ENCODE measurements at places on chromosomes 5 and 9.
A peak's percentile ranks its signal among the peaks of the same experiment; 100 is the strongest.

DNA sequence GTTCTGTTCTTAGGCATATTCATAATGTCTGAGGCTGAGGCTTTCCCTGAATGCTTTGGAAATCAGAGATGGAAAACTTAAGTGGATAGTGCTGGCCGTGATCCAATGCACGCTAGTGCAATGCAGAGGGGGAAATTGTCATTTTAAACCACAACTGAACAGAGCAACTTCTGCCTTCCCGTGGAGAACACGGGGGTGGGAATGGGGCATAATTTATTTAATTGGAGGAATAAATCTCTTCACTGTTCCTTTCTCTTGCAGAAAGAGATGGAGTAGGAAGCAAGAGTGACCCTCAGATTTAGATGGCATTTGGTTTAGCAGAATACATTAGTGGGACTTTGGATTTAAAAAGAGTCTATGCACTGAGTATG is 22.9 kb upstream of the NREP start:
- no peak for DNase-seq

- DNase-seq = no peak
Measured at GRCh38 chr9:94005272-94005901, 50.2 kb upstream of the BARX1 start.

- DNase-seq = no peak
Measured at GRCh38 chr5:173891308-173892116, 3.4 kb downstream of the CPEB4 start.

GRCh38 chr9:76200745-76201144 is 193.5 kb downstream of the RFK start:
- DNase-seq = no peak

GRCh38 chr9:74497748-74498620 is 849 bp downstream of the RORB start:
- peak; percentile 7 for DNase-seq

DNA sequence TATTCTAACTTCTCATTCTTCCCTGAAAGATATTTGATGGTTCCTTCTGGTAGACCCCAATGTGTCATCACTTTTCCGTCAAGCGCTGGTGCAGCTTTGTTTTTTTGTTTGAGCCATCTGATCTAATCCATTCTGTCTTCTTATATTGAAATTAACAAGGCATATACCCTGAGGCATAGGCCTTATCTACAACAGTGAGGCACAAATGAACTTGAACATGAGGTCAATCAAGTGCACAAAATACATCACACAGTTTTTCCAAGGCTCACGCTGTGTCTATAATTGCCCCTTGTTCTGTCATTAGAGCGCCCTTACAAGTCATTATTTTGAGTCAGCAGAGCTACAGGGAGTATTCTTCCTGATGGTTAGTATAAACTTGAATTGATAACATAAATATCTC is 406.6 kb downstream of the MAT2B start:
- no peak for DNase-seq

- no peak for DNase-seq
Measured at GRCh38 chr9:14373336-14373666, 59.4 kb upstream of the NFIB start.

- DNase-seq = no peak
Measured at GRCh38 chr5:88483964-88484672, 215.5 kb upstream of the TMEM161B start.

DNA sequence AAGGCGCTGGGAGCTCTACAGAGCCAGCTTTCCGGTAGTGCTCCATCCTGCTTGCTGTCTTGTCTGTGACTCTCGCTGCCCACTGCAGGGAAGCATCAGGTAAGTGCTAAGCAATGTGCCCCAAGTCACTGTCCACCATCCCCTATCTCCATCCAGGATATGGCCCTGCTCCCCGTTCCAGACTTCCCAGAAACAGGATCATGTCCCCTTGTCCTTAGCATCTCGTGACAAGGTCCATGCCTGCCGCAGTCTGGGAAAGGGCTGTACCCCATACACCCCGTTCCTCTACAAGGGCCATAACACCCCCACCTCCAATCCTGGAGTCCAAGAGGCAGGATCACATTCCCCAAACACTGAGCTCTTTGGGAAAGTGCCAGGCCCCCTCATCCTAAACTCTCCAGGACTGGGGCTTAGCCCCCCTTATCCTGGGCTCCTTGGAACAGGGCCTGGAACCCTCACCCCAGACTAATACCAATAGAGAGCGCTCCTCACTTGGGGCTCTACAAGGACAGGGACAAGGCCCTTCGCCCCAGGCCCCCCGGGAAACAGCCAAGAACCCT is 566 bp downstream of the RPP25L start:
- no peak for DNase-seq

- DNase-seq = no peak
Measured at GRCh38 chr9:27712806-27713205, 139.5 kb upstream of the C9orf72 start.

DNA sequence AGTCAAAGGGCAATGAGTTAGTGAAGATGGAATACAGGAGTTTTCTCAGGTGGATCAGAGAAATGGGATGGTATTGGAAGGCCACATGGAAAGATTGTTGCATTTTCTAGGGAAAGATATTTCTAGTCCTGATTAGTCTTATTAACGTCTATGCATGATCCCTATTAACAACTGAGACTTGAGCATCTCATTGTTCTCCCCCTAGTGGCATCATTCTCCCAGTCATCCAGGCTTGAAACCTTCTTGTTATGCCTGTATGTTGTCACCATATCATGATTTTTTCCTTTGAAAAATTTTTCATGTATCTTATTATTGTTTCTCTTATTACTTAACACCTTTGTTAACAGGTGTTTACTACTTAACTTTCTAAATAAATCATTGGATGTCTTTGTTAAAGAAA is 34.4 kb downstream of the KIF2A start:
- DNase-seq = peak; percentile 29

- no peak for DNase-seq
Measured at GRCh38 chr9:131728961-131729360, 10.9 kb downstream of the RAPGEF1 start.

DNA sequence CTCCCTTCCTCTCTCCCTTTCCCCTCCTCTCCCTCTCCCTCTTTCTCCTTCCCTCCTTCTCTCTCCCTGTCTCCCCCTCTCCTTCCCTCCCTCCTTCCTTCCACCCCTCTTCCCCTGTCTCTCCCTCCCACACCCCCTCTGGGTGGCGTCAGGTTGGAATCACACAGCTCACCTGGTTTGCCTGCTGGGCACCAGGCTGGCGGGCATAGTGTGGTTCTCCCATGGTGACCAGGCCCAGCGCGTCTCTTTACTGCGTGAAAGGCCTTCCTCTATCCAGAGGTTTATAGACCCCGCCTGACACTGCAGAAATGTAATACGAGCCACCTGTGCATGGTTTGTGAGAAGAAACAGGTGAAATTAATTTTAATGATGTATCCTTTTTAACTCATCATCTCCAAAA is 76.2 kb downstream of the MRPL36 start:
- DNase-seq = no peak

- DNase-seq = no peak
Measured at GRCh38 chr5:178207917-178208280, 3.6 kb downstream of the HNRNPAB start.

DNA sequence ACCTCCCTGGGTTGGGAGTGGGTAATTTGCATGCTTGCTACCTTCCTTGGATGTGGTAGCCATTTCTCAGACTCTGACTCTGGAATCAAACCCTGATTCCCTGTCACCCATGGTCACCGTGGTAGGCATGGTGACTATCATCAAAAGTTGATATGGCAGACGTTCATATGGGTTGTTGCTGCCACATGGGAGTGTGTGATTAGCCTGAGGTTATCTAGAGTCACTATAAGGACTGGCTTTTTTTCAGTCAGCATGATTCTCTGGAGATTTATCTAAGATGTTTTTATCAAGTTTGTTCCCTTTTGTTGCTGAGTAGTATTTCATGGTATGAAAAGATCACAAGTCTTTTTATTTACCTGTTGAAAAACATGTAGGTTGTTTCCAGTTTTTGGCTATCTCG is 7.0 kb downstream of the RCL1 start:
- no peak for DNase-seq

GRCh38 chr5:155460501-155460931 is 447.0 kb downstream of the KIF4B start:
- no peak for DNase-seq

DNA sequence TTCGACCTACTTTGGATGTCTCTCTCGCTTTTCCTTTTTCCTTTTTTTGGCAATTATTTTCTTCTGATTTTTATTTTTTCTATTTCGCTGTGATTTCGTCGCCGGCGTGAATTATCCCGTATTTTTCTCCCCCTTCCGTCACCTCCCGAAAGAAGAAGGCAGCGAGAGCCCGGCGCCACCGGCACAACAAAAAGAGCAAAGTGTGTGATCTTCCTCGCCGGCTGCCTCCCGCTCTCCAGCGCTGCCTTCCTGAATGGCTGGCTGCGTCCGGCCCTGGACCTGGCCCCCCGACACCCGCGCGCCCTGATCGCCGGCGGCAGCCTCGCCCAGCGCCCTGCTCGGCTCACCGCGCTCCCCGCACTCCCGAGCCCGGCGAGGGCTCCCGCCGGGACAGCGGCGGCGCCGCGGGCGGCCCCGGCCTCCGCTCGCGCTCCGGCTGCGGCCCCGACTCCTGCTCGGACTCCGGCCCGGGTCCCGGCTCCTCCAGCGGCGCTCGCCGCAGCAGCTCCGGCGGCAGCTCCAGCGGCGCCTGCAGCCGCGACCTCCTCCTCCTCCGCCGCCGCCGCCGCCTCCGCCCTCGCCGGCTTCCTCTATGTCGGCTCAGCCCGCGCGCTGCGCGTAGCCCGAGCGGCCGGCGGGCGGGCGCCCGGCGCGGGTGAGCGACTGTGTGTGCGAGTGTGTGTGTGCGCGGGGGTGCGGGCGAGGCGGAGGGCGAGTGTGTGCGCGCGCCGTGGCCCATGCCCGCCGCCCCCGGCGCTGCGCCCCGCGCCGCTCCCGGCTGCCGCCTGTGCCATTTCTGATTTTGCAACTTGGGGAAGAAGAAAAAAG is 960 bp downstream of the NR2F1 start:
- peak; percentile 64 for DNase-seq

- no peak for DNase-seq
Measured at GRCh38 chr5:159241946-159242552, 21.0 kb upstream of the UBLCP1 start.

GRCh38 chr5:765948-766631 is 18.4 kb downstream of the ZDHHC11B start:
- DNase-seq = no peak

GRCh38 chr9:127776195-127776923 is 2.1 kb downstream of the SH2D3C start:
- DNase-seq = no peak
